ENCODE measurements at places on chromosomes 3 and 15.

GRCh38 chr3:129058441-129059200, 2.0 kb upstream of the GP9 start:
- peak; percentile 16 for DNase-seq

DNA sequence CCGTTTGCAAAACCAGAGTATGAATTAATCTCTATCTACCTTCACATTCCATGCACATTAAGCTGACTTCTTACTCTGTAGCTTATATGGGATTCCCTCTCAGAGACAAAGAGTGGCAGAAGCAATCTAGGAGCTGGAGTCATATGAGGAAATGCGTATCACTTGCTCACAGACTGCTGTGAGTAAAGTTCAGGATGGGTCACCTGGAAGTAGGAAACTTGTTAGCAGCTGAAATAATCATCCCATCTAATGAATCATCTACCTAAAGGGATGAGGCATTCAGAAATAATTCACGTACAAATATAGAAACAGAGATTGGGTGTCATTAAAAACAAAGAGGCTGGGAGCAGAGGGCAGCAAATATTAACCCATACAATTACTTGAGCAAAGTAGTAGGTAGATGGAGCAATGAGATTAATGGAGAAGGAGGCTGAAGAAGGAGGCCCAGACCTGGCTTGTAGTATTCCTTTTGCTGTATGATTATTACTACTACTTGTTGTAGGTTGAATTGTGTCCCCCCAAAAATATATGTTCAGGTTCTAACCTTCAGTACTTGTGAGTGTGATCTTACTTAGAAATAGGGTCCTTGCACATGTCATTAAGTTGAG, 866.3 kb downstream of the ROBO2 start:
- peak; percentile 98 for DNase-seq

DNA sequence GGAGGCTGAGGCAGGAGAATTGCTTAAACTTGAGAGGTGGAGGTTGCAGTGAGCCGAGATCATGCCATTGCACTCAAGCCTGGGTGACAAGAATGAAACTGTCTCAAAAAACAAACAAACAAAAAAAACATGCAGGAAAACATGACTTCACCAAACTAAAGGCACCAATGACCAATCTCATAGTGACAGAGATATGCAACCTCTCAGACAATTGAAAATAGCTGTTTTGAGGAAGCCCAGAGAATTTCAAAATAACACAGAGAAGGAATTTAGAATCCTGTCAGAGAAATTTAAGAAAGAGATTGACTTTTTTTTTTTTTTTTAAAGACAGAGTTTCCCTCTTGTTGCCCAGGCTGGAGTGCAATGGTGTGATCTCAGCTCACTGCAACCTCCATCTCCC, 26.1 kb downstream of the NCBP2 start:
- no peak for DNase-seq

DNA sequence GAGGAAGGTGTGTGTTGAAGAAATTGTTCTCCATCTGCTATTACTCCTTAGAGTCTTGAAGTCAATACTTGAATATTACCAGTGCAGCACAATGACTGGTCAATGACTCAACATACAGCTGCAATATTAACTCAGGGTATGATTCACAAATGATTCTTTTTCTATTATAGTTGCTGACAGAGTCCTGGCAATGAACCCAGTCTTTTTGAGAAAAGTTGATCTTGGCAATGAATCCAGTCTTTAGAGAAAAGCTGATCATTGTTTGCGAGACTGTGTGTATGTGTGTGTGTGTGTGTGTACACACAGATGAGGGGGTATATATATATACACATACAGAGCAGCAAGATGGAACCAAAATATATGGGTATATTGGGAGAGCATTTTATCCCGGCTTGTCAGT, 315.1 kb downstream of the ZNF385D start:
- peak; percentile 95 for DNase-seq

DNA sequence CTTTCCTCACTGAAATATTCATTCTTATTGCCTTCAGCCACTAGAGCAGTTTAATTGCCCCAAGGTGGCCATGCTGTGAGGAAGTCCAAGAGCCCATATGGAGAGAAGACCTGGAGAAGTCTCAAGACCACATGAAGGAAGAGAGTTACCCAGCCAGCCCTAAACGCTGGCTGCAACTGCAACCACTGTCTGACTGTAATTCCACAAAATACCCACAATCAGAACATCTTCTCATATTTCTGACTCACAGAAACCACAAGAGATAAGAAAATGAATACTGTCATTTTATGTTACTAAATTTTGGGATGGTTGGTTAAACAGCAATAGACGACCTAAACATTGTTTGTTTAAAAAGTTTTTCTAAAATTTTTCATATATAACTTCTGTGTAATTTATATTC, 14.7 kb upstream of the SST start:
- DNase-seq: no peak

- peak; percentile 54 for DNase-seq
These were observed 389 bp downstream of the ARPC4 start for GRCh38 chr3:9793161-9793781.

- peak; percentile 23 for DNase-seq
These were observed 18.6 kb downstream of the SSUH2 start for GRCh38 chr3:8625991-8626390.

- DNase-seq: peak; percentile 39
These were observed 150.6 kb downstream of the ADAMTS17 start for GRCh38 chr15:100191161-100191560.

DNA sequence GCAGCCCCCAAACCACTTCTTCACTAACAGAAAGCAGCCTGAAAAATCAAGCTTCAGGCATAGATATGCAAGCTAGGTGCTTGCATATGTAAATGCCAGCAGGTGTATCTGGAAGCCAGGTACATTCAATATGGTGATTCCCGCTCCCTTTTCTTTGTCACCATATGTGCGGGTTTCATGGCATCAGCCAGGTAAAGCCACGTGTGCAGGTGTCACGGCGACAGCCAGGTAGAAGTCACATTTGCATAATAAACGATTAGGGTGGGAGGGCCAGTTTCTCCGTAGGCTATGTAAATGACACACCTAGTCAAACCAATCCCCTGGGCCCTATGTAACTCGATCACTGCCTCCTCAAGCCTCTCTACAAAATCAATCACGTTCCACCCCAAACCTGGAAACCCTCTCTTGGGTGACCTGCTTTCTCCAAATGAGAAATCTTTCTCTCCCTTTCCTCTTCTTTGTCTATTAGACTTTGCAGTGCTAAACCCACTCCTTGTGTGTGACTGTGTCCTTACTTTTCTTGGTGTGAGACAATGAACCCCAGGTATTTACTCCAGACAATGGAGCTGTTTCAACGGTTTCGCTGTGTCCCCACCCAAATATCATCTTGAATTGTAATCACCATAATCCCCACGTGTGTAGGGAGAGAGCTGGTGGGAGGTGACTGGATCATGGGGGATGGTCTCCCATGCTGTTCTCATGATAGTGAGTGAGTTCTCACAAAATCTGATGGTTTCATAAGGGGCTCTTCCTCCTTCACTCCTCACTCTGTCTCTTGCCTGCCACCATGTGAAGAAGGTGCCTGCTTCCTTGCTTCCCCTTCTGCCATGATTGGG, 44.6 kb downstream of the ONECUT1 start:
- DNase-seq: no peak

DNA sequence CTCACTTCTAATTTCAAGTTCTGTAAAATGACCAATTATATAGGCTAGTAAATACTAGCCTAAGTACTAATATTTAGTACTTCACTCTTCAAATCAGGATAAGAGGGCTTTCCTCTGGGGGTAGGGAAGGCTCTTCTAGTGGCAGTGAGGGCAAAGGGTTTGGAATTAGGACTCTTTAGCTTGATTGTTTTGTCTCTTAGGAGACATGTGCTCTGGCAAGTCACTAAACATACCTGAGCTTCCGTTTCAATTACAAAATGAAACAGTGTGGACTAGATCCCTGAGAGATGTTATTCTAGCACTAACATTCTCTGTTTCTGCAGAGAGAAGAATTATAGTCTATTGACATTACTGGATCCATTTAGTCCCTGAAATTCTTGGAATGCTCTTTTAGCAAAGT, 71.5 kb downstream of the PCOLCE2 start:
- DNase-seq: no peak

DNA sequence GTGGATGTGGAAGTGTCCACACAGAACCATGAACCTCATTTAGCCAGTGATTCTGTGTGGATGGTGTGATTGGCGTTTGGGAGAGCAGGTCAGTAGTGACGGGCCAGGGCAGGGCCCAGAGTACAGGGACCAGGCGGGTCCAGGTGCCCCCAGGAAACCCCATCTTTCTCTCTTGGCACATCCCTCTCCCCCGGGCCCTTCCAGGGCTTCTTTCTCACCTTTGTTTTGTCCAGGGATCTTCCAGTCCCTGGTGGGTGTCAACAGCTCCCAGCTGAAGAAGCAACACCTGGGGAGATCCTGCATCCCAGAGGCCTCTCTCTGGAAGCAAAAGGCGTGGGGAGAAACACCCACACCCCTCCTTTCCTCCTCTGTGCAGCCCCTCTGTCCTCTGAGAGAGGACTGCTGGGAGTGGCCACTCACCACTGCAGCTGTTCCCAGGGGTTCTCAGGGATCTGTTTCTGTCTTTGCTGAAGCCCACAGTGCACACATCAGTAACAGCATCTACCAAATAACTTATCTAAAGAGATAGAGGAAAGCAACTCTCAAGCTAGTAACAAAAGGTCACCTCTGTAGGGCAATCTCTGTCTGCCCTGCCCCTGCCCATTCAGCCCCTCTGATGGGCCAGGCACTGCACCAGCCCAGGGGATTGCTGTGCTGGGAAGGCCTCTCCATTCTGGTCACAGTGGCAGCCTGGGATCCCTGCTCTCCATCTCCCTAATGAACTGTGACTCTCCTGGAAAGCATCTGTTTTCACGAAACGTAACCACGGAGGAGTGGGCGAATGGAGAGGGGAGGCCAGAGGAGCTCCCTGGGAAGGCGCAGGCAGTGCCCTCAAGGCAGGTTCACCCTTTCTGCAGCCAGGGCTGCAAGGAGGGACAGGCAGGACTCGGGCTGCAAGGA, 98.3 kb upstream of the ALDH1A3 start:
- DNase-seq: no peak

- DNase-seq: no peak
These were observed 43.0 kb upstream of the SPATA12 start for GRCh38 chr3:57017459-57017845.

- DNase-seq: no peak
These were observed 63.0 kb downstream of the RPL39L start for GRCh38 chr3:187076297-187076696.

DNA sequence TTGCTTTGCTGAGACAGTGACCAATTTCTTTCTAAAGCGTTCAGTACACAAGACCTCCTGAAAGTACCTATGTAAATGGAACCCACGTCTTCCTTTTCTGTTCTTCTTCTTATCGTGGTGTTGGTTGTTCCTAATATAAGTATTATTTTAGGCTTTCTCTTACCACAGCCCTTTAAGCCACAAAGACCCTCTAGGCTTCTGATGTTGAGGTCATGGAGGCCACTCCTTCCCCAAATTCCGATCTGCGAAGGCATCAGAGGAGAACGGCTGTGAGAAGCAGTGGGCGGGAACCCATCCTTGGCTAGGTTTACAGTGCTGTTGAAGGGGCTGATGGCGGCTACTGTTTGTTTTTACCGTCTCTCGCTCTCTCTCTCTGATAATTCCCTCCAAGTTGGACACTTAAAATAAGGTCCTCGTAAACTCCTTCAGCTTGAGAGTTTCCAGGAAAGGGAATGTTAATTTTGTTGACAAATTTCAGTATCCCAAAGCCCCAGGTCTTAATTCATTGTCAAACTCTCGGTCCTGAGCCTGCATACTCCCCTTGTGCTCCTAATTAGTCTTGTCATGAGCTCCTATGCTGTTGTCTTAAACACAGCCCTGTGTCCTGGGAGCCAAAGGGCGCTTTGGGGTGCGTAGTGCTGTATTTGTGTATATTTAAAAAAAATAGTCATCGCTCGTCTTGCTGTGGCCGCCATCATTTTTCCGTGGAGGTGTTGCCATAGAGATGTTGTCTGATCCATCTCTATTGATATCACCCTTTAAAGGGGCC, 178.8 kb downstream of the OPA1 start:
- no peak for DNase-seq

- DNase-seq: peak; percentile 92
These were observed 114.1 kb downstream of the ZNF609 start for GRCh38 chr15:64574301-64575017.

- no peak for DNase-seq
These were observed 4.3 kb downstream of the ISL2 start for GRCh38 chr15:76340803-76341365.

- DNase-seq: no peak
These were observed 96.0 kb upstream of the ZNF385D start for GRCh38 chr3:21847005-21847404.

DNA sequence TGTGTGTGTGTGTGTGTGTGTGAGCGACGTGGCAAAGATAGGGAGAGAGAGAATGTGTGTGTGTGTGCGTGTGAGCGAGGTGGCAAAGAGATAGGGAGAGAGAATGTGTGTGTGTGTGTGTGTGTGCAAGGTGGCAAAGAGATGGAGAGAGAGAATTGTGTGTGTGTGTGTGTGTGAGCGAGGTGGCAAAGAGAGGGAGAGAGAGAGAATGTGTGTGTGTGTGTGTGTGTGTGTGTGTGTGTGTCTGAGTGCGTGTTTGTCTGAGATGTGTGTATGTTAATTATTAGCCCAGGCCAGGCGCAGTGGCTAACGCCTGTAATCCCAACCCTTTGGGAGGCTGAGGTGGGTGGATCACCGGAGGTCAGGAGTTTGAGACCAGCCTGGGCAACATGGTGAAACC, 154.6 kb upstream of the RGMA start:
- no peak for DNase-seq

DNA sequence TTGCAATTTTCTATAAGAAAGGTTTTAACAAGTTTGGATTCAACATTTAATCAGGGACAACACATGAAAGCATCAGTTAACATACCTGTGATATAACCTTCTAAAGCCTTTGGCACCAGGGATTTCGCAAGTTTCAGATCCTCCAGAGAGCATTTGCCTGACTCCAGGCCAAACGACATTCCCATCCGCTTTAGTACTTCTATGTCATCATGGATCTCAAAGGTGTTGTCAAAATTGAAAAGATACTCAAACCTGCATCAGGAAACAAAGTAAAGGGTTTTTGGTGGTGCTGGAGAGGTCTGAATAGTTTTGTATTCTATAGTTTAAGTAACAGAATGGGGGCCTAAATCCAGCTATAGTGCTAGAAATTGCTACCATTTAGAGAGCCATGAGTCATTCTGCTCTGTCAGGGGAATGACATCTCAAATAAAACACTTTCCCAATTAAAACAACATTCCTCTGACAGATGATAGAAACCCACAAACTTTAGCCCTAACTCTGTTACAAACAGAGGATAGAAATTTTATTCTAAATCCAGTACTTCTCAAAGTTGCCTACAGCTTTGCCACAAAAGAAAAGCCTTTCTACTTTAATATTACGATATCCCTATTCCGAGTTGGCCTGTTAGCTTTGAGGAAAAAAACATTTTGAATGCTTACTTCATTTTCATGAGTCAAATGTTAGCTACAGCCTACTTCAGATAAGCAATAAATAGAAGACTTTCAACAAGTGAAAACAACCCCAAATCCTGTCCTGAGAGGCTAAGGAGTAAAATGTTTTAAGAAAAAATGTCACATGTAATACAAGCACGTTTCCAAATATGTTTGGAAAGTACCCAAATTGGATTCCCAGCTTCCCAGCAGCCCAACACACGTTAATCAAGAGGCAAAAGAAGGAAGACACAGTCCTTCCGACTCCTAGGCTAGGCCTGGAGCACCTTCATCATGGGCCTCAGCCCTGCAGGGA, 83.4 kb downstream of the ATP1B3 start:
- DNase-seq: peak; percentile 84

Data from epithelial cell of esophagus (primary cell).